Uterus (tissue), 4 donors: ENCODE measurements at places on chromosomes 16 and 17. TPM values are rescaled to one million over a fixed set of nuclear protein-coding genes. Genes with fewer than 3 reads are reported as not detected.

GRCh38 chr16:1090620-1091587 lies 5.1 kb downstream of the C1QTNF8 start:
- no peak for DNase-seq
- H3K4me1 ChIP-seq = peaks cover 11% of the 10 kb centered on the region
- H3K27me3 ChIP-seq = peaks cover 29% of the 10 kb centered on the region
- H3K4me3 ChIP-seq = no peak overlapping the region
- no peak overlapping the region for H3K27ac ChIP-seq

- no peaks in the 10 kb centered on the region for H3K36me3 ChIP-seq
- no peaks in the 10 kb centered on the region for H3K27me3 ChIP-seq
- H3K27ac ChIP-seq = no peak overlapping the region
- DNase-seq = peak; percentile 58
These were observed 12.6 kb upstream of the TCF25 start for GRCh38 chr16:89860747-89861304.

The CD300E gene
- total RNA-seq = not detected

The ZSCAN10 gene
- not detected for total RNA-seq

The DBNDD1 gene
- total RNA-seq = 4.2 TPM

The PRSS21 gene
- not detected for total RNA-seq

DNA sequence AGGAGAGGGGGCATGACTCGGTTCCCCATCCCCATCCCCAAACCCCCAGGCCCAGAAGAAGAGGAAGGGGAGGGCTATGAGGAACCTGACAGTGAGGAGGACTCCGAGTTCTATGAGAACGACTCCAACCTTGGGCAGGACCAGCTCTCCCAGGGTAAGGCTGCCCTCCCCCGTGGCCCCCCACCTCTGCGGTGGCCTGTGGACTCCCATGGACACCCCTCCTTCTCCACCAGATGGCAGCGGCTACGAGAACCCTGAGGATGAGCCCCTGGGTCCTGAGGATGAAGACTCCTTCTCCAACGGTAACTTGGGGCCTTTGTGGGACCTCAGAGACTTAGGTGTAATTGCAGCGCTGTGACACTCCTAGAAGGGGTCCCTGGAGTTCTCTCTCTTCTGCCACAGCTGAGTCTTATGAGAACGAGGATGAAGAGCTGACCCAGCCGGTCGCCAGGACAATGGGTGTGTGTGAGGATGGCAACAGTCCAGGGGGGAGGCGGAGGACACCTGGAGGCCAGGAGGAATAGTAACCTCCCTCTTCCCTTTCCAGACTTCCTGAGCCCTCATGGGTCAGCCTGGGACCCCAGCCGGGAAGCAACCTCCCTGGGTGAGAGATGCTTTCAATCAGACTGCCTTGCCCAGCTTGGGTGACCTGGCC lies 5.6 kb downstream of the CD19 start:
- H3K4me1 ChIP-seq = no peaks in the 10 kb centered on the region
- no peak overlapping the region for H3K27ac ChIP-seq
- H3K4me3 ChIP-seq = no peak overlapping the region

DNA sequence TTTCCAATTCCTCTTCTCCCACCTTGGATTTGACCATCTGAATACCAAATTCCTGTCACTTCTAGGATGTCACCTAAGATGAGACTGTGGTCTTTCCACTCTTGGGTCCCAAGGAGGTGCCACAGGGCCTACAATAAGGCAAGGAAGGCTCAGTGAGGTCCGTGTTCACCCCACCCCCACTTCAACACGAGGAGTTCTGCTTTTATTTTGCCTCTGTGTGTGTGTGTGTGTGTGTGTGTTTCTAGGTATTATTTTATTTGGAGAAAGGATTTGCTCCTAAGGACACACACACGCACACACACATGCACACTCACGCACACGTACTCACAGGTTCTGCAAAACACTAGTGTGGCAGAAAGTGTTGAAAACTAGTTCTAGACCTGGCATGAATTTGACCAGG lies 24.5 kb upstream of the PHOSPHO1 start:
- no peak for DNase-seq
- no peaks in the 10 kb centered on the region for H3K4me1 ChIP-seq
- no peaks in the 10 kb centered on the region for H3K27me3 ChIP-seq
- no peak overlapping the region for H3K4me3 ChIP-seq
- H3K27ac ChIP-seq = no peak overlapping the region

The PYDC1 gene
- total RNA-seq = not detected

The DHRS7C gene
- not detected for total RNA-seq

DNA sequence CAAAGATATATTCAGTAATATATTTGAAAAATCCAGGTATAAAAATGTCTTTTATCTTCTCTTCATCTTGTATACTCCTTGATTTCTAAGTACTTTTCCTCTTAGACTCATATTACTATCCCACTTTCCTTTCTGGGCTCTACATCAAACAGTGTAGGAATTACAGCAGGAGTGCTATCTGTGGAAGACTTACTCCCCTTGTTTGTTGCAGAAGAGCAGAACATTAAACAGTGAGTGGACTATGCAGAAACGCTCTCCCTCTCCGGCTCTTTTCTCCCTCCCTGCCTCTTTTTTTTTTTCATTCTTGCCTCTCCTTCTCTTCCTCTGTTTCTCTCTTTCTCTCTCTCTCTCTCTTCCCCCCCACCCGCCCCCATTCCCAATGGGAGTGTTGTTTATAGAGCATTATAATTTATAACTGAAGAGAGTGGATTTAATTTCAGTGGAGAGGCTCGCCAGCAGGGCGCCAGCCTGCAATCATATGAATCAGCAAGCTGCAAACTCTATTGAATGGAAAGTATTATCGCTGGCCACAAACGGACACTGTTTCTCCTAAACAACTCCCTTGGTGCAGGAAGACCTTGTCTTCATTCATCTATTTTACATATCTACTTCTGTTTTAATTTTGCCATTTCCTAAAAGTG lies 242.3 kb upstream of the TBX2 start:
- no peaks in the 10 kb centered on the region for H3K27me3 ChIP-seq
- no peaks in the 10 kb centered on the region for H3K36me3 ChIP-seq
- no peak overlapping the region for H3K27ac ChIP-seq
- no peak overlapping the region for H3K4me3 ChIP-seq
- H3K4me1 ChIP-seq = no peaks in the 10 kb centered on the region

- peaks cover 14% of the 10 kb centered on the region for H3K4me1 ChIP-seq
- no peaks in the 10 kb centered on the region for H3K27me3 ChIP-seq
- H3K27ac ChIP-seq = no peak overlapping the region
- H3K4me3 ChIP-seq = no peak overlapping the region
- no peaks in the 10 kb centered on the region for H3K36me3 ChIP-seq
These were observed 9.3 kb downstream of the FBXO31 start for GRCh38 chr16:87374313-87374712.

GRCh38 chr17:7020894-7021664 lies 1.8 kb upstream of the BCL6B start:
- no peaks in the 10 kb centered on the region for H3K36me3 ChIP-seq
- DNase-seq = no peak

GRCh38 chr16:68642436-68643101 lies 2.5 kb upstream of the CDH3 start:
- peaks cover under 1% of the 10 kb centered on the region for H3K4me1 ChIP-seq
- H3K27me3 ChIP-seq = no peaks in the 10 kb centered on the region
- H3K36me3 ChIP-seq = no peaks in the 10 kb centered on the region
- DNase-seq = peak; percentile 43
- peak overlapping the region; percentile 86 for H3K27ac ChIP-seq

GRCh38 chr17:27384261-27384701 lies 72.0 kb upstream of the KSR1 start:
- H3K27ac ChIP-seq = peak overlapping the region; percentile 68
- H3K27me3 ChIP-seq = no peaks in the 10 kb centered on the region
- H3K36me3 ChIP-seq = no peaks in the 10 kb centered on the region

The STAT3 gene
- total RNA-seq = 211 TPM

- no peak overlapping the region for H3K4me3 ChIP-seq
- DNase-seq = no peak
- no peaks in the 10 kb centered on the region for H3K27me3 ChIP-seq
- H3K4me1 ChIP-seq = no peaks in the 10 kb centered on the region
- H3K27ac ChIP-seq = no peak overlapping the region
- H3K36me3 ChIP-seq = no peaks in the 10 kb centered on the region
These were observed 15.0 kb downstream of the OR1F1 start for GRCh38 chr16:3202903-3203539.

DNA sequence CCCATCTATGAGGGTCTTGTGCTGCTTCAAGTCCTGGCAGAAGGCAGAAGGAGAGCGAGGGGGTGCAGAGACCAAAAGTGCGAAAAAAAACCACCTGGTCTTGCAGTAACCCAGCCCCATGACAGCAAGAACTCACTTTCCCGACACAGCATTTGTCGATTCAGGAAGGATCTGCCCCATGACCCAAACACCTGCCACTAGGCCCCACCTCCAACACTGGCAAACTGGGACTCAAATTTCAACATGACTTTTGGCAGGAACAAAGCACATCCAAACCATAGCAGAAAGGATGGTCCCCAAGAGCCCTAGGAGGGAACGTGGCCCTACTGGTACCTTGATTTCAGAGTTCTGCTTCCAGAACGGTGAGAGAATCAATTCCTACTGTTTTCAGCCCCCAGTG lies 34.7 kb upstream of the KLHDC4 start:
- DNase-seq = no peak
- no peak overlapping the region for H3K27ac ChIP-seq
- no peak overlapping the region for H3K4me3 ChIP-seq
- H3K27me3 ChIP-seq = no peaks in the 10 kb centered on the region
- H3K4me1 ChIP-seq = no peaks in the 10 kb centered on the region
- no peaks in the 10 kb centered on the region for H3K36me3 ChIP-seq

DNA sequence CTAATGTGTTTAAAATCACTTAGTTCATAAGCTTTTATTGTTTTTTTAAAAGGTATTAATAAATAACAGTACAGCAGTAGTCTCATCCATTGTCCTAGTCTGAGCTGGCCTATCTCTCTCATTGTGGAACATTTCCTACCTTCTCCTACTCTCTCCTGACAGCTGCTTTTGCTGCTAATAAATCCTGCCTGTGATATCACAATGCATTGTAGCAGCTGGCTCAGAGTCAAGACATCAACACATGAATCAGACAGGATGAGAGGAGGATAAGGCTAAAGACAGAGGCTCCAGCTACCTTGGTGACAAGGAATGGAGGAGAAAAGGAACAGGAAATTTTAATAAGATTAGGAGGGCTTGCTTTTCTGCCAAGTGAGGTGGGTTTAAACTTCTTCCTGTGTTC lies 626.1 kb downstream of the HS3ST4 start:
- H3K4me1 ChIP-seq = no peaks in the 10 kb centered on the region
- H3K36me3 ChIP-seq = no peaks in the 10 kb centered on the region
- no peak overlapping the region for H3K4me3 ChIP-seq
- no peak for DNase-seq

The OR1A1 gene
- not detected for total RNA-seq

The RECQL5 gene
- 21.2 TPM for total RNA-seq

The PLLP gene
- 19.1 TPM for total RNA-seq

The DPEP2NB gene
- not detected for total RNA-seq

DNA sequence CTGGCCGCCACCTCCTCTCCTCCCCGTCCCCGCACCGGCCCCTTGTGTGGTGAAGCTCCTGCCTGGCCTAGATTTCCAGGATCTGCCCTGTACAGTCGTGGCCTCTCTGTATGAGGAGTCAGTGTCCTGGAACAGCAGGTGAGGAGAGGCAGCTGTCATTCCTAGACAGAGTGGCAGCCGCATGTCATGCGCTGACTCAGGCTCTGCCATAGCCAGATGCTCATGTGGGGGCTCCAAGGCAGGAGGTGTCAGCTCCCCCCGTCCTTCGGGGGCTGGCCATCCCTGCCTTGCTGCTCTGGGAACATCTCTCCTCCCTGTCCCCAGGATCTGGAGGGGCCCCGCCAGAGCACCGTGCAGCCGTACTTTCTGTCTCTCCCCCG lies 60.4 kb downstream of the BAIAP2 start:
- H3K27ac ChIP-seq = peak overlapping the region; percentile 84
- H3K4me1 ChIP-seq = peaks cover 36% of the 10 kb centered on the region
- DNase-seq = no peak
- no peaks in the 10 kb centered on the region for H3K27me3 ChIP-seq
- no peaks in the 10 kb centered on the region for H3K36me3 ChIP-seq

GRCh38 chr17:69533481-69534234 lies 119.2 kb downstream of the MAP2K6 start:
- no peaks in the 10 kb centered on the region for H3K36me3 ChIP-seq
- H3K27ac ChIP-seq = no peak overlapping the region
- no peak for DNase-seq
- H3K4me3 ChIP-seq = no peak overlapping the region
- H3K4me1 ChIP-seq = no peaks in the 10 kb centered on the region
- no peaks in the 10 kb centered on the region for H3K27me3 ChIP-seq

DNA sequence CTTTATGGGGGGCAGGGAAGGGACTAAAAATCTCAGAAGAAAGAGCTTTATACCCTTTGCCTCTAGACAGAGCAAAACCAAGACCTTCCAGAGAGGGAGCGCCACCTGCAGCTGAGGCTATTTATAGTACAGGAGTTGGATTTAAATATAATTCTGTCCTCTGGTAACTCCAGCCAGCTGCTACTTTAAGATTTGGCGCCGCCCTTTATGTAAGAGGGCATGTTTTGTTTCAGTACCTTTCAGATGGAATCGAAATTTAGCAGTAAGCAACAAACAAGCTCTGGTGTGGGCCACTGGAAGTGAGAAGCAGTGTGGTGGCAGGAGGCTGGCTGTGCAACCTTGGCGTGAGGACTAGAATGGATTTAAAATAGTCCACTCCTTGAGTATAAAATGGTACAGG lies 5.2 kb upstream of the GUCY2D start:
- H3K27me3 ChIP-seq = peaks cover 18% of the 10 kb centered on the region
- no peak overlapping the region for H3K4me3 ChIP-seq
- H3K4me1 ChIP-seq = no peaks in the 10 kb centered on the region

- no peaks in the 10 kb centered on the region for H3K4me1 ChIP-seq
- no peaks in the 10 kb centered on the region for H3K36me3 ChIP-seq
- no peak overlapping the region for H3K4me3 ChIP-seq
- no peak for DNase-seq
- H3K27me3 ChIP-seq = no peaks in the 10 kb centered on the region
These were observed 56.7 kb downstream of the METRNL start for GRCh38 chr17:83136156-83136555.

DNA sequence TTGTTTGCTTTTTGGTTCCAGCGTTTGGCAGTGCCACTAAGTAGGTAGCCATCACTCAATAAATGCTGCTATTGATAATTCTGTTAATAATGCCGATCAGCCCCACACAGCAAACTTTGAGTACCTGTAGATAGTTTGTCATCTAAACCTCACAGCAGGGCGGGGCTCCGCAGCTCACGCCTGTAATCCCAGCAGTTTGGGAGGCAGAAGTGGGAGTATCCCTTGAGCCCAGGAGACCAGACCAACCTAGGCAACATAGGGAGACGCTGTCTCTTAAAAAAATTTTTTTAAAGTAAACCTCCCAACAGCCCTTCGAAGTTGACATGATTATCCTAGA lies 1.6 kb downstream of the BFAR start:
- H3K4me1 ChIP-seq = peaks cover 5% of the 10 kb centered on the region
- peak overlapping the region; percentile 94 for H3K4me3 ChIP-seq
- no peak overlapping the region for H3K27ac ChIP-seq
- DNase-seq = no peak
- no peaks in the 10 kb centered on the region for H3K27me3 ChIP-seq

The KIFC3 gene
- 44.2 TPM for total RNA-seq

GRCh38 chr17:83138820-83139219 lies 59.4 kb downstream of the METRNL start:
- H3K27ac ChIP-seq = no peak overlapping the region
- DNase-seq = no peak
- H3K4me1 ChIP-seq = no peaks in the 10 kb centered on the region
- no peak overlapping the region for H3K4me3 ChIP-seq
- H3K27me3 ChIP-seq = no peaks in the 10 kb centered on the region

- no peaks in the 10 kb centered on the region for H3K4me1 ChIP-seq
- no peaks in the 10 kb centered on the region for H3K36me3 ChIP-seq
- H3K27me3 ChIP-seq = no peaks in the 10 kb centered on the region
- H3K27ac ChIP-seq = no peak overlapping the region
These were observed 19.8 kb downstream of the MAP2K4 start for GRCh38 chr17:12040478-12040877.

GRCh38 chr17:58870747-58871146 lies 115.1 kb downstream of the PPM1E start:
- no peak overlapping the region for H3K4me3 ChIP-seq
- H3K27ac ChIP-seq = no peak overlapping the region
- DNase-seq = no peak
- no peaks in the 10 kb centered on the region for H3K4me1 ChIP-seq
- no peaks in the 10 kb centered on the region for H3K27me3 ChIP-seq
- no peaks in the 10 kb centered on the region for H3K36me3 ChIP-seq
